Motor neuron (in vitro differentiated cells): ENCODE measurements at places on chromosomes 6 and 20. TPM values are rescaled to one million over a fixed set of nuclear protein-coding genes. Genes with fewer than 3 reads are reported as not detected.

Gene ANKRD66
- 0.24 and 0.30 TPM in 2 replicates for total RNA-seq

DNA sequence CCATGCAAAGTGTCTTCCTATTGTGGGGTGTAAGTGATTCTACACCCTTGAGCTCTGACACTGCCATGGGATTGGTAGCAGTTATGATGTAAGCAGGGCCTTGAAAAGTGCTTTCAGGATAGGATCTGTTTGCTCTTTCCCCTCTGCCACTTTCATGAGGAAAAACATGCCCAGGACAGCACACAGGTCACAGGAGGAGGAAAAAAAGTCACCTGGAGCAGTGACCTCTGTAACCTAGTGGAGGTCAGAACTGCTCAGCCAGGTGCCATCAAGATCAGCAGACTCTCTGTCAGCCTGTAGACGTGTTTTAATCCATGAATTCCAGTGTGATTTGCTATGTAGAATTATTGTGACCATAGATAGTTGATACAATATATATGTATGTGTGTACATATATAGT, 92.7 kb upstream of the BMP2 start:
- ATAC-seq, result no peak

GRCh38 chr20:58553166-58553696, 38.0 kb upstream of the APCDD1L start:
- no peak for ATAC-seq

DNA sequence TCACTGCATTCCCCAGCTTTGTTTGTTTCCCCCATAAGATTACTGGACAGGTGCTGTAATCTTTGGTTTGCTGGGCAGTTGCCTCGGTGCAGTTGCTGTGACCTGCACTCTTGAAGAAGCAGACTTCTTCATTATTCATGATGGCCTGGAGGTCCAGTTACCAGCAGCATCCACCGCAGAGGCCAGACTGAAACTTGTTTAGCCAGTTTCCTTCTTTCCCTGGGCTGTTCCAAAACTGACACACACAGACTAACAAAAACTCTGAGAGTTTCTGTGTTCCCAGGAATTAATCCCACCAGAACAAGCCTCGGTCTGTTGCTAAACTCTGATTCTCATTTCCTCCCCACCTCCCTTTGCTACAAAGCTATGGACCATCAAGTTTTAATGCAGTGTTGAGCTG, 144.1 kb downstream of the QRSL1 start:
- no peak for ATAC-seq

GRCh38 chr6:100065348-100065747, 71.3 kb upstream of the MCHR2 start:
- no peak for ATAC-seq
